ENCODE measurements at places on chromosomes 4 and X. TPM values are rescaled to one million over a fixed set of nuclear protein-coding genes. Genes with fewer than 3 reads are reported as not detected.
A peak's percentile ranks its signal among the peaks of the same experiment; 100 is the strongest.

The PDLIM3 gene
- 23.6 TPM for polyA plus RNA-seq

The ODAPH gene
- polyA plus RNA-seq, result 0.16 TPM

The PGM2 gene
- polyA plus RNA-seq, result 20.6 TPM

The XAGE1A gene
- not detected for polyA plus RNA-seq

The SHROOM3 gene
- 21.6 TPM for polyA plus RNA-seq

The SSX4B gene
- polyA plus RNA-seq, result not detected

The GALNTL6 gene
- polyA plus RNA-seq, result not detected

The MAGEA1 gene
- polyA plus RNA-seq, result not detected

The DCX gene
- polyA plus RNA-seq, result 0.34 TPM

GRCh38 chr4:83639849-83640493 is 104.1 kb downstream of the GPAT3 start:
- DNase-seq, result peak; percentile 88

- no peak for DNase-seq
These were observed 17.1 kb upstream of the ARHGEF6 start for GRCh38 chrX:136797787-136798186.

- DNase-seq, result no peak
These were observed 321.7 kb upstream of the FSTL5 start for GRCh38 chr4:162485486-162485885.

DNA sequence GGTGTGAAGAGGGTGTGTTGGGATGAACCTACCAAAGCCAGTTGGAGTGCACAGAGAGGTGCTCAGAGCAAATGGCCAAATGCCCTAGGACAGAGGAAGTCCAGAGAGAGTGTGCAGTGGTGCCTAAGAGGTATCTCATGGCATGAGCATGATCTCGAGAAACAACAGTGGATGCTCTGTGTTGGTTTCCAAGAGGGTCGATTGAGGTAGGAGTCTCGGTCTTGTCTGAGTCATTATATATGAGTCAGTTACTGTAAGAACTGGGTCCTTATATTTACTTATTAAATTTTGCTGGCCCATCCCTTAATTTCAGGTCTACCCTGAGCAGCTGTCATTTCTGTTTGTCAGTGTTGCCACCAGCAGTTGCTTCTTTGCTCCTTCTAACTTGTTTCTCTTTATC is 86.6 kb upstream of the TMEM150C start:
- no peak for DNase-seq

DNA sequence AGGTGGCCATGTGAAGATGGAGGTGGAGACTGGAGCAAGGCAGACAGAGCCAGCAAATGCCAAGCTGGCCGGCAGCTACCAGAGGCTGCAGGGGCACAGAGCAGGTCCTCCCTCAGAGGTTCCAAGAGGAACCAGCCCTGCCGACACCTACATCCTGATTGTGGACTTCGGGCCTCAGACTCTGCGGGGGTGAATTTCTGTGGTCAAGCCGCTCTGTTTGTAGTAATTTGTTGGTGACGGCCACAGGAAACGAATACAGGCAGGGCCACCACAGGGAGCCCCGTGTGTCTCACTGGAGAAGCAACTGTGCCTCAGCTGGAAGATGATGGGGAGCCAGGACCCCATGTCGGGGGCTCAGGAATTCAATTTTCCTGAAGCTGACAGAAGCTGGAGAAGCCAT is 28.3 kb downstream of the ZFYVE28 start:
- DNase-seq, result no peak

DNA sequence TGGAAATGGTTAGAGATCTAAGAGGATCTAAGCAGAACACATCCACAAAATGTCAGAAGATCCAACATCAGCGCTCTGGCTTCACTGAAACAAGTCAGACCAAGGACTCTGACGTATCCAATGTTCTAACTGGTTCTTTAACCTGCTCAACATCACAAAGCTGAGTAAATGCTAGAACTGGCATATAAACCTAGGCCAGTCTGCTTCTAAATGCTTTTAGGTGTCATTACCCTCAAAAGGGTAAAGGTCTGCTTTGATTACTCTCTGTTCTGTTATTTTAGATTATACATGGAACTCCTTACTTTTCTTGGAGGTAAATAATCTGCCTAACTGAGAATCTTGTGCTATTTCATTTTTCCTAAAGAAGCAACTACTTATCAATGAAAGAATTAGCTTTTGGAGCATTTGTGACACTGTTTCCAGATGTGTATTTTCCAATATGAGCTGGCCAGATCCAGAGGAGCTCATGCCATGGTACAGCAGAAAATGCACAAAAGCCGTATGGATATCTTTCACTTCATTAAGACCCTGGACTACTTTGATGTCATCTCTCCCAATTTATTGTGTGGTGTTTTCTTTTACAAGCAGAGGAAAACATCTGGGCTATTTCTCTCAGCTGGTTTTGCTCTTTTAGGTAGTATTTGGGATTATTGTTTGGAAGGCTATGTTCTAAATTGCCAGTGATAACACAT is 123.5 kb downstream of the RASGEF1B start:
- no peak for DNase-seq

- DNase-seq, result no peak
These were observed 32.2 kb downstream of the TBC1D14 start for GRCh38 chr4:6941796-6942195.

DNA sequence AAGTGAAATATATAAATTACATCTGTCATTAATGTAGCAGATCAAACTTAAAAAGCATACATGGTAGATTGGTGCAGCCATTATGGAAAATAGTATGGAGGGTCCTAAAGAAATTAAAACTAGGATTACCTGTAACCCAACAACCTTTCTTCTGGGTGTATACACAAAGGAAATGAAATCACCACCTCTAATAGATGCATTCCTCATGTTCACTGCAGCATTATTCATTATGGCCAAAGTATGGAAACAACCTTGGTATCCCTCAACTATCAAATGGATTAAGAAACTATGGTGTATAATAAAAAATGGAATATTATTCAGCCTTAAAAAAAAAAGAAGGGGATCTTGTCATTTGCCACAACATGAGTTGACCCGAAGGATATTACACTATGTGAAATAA is 13.7 kb downstream of the WDFY3 start:
- DNase-seq, result no peak

- DNase-seq, result no peak
These were observed 600.7 kb downstream of the CCSER1 start for GRCh38 chr4:90727938-90728337.

DNA sequence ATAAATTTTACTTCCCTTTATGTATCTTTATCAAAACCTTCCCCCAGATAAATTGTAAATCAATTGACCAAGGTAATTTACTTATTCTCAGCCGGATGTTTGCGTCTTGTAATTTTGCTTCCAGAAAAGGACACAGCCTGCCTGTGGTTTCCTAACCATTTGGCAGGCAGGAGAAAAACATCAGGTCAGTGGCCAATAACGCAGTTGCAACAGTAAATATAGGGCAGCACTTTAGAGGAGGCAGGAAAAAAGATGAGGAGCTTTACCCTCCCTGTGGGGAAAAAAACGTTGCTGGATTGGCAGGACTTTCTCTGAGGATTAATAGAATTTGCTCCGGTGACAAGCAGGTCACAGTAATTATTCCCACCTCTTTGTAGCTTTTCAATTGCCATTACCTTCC is 2618.1 kb downstream of the ARAP2 start:
- DNase-seq, result no peak

GRCh38 chr4:25451676-25452075 is 74.6 kb downstream of the ANAPC4 start:
- no peak for DNase-seq

DNA sequence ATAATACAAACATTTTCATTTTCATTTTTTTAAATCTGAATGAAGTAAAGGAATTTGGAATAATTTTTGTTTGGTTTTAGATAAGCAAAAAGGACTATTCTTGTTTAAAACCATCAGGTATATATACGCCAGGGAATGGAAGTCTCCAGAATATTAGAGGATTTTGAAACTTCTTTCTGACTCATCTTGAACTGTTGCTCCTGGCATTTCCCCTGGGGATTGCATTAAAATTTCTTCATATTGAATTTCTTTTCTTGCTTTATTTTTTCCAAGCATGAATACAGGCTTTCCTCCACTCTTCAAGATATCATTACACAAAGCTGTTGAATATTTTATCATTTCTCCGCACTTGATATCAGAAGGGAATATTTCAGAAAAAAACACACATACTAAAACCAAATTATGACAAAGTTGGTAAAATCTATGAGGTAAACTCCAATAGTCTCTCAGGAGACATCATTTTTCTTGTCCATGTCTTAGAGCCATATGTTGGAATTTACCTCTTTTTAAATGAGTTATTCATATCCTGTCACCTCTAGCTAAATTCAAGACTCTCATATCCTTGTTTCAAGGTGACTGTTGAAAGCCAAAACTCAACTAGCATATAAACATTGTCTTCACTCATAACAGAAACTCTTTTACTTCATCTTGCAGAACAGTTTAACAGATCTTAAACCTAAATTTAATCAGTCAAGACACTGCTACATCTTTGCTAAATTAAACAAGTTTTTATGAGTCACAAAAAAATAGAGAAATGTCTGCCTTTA is 20.7 kb upstream of the CSN1S1 start:
- no peak for DNase-seq

GRCh38 chrX:139203651-139204570 is 326.6 kb upstream of the F9 start:
- DNase-seq, result peak; percentile 44

GRCh38 chrX:22220941-22221340 is 51.8 kb upstream of the CBLL2 start:
- peak; percentile 18 for DNase-seq

DNA sequence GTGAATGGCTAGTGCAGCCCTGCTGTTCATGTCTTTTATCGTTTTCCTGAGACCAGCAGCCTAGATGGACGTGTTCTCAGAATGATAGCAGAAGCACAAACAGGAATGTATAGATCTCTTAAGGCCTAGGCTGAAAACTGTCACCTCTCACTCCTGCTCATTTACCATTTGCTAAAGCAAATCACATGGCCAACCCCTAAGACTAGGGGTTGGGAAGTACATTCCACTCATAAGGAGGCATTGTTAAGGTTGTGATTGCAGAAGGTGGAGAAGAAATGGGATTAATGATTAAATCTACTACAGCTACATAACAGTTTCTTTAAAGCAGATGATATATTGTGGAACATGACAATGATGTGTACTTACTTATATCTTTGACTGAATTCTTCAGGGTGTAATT is 536.8 kb upstream of the FTHL17 start:
- DNase-seq, result no peak

- DNase-seq, result no peak
These were observed 30.1 kb upstream of the AFF2 start for GRCh38 chrX:148470324-148470723.

DNA sequence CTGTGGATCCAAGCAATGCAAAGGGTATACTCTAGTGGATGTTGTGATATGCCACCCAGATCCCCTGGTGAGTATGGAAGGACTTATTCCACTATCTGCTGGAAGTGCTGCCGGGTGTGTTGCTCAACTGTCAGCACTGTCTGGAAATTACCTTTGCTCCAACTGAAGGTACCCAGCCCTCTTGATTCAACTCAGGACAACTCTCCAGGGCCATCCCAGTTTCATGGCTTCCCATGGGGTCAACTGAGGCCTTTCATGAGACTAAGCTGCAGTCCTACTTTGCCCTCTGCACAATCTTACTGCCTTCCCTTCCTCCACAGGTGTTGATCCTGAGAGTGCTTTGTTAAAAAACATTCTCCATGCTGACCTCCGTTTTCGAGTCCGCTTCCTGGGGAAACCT is 99.8 kb downstream of the SPRY1 start:
- DNase-seq, result no peak

DNA sequence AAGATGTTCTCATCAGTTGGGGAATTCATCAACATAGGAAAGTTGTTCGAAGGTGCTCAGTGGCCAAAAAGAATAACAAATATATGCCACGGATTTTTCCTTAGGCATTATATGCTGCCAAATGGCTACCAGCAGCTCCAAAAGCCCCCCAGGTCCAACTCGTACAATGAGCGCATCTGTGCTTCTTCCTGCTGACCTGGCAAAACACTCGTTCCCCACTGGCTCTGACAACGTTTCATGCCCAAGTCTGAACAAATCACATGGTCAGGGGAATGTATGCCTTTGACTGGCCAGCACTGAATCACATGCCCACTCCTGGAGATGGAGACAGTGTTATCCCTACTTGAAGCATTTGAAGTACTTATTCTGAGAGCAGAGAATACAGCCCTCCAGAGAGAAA is 59.9 kb upstream of the SPP1 start:
- no peak for DNase-seq

- no peak for DNase-seq
These were observed 9.1 kb downstream of the SYN1 start for GRCh38 chrX:47610511-47610910.

GRCh38 chrX:139909712-139910111 is 23.1 kb downstream of the ATP11C start:
- DNase-seq, result no peak

GRCh38 chr4:69787879-69788278 is 27.5 kb upstream of the SULT1B1 start:
- no peak for DNase-seq

- peak; percentile 72 for DNase-seq
These were observed 14.7 kb upstream of the CBR4 start for GRCh38 chr4:169024762-169025161.

GRCh38 chrX:132093239-132093860 is 34.5 kb downstream of the FRMD7 start:
- DNase-seq, result no peak

GRCh38 chr4:182812916-182813315 is 104.3 kb downstream of the DCTD start:
- no peak for DNase-seq

- no peak for DNase-seq
These were observed 35.8 kb downstream of the YIPF6 start for GRCh38 chrX:68534691-68535090.

DNA sequence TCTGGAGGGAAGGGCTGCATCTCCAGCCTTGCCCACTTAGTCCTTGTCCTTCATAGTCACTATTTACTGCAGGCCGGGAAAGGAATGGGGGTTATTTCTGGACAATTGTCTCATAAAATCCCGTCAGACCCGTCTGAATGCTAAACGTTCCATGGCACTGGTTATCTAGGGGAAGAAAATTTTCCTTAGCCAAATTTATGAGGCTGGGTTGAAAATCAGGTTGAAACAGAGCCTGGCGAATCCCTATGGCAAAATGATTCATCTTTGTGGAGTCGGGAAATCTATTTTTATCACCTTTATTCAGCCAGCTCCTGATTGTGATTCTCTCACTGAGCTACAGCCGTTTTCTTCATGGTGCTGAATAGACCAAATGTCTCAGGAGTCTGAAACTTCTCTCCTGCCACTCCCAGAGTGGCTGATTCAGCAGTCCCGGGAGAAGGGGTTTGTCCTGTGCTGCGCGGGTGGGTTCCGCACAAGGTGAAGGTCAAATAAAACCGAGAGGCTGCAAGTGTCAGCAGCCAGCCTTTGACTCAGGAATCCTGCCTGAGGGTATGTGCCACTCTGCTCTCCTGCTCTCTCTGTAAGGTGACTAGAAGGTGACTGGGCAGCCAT is 1.0 kb downstream of the LIMCH1 start:
- DNase-seq, result no peak

DNA sequence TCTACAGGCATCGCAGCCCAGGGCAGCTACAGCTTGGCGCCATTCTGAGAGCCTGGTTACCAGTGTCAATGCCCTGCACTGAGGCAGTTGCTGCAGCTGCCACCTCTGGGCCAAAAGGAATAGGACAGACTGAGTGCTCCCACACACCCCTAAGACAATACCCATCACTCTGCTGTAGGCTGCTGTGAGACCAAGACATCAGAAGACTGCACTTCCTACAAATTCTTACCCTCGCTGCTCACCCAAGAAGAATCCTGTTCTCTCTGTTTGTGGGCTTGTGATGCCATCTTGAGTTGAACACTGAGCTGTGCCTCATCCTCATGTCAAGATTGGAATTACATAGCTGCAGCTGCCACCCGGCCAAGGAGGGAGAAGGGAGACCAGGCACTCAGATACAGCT is 1847.0 kb upstream of the PCDH10 start:
- no peak for DNase-seq

GRCh38 chrX:48800574-48801279 is 1.1 kb upstream of the HDAC6 start:
- DNase-seq, result no peak

GRCh38 chr4:54840992-54841768 is 183.4 kb downstream of the KIT start:
- DNase-seq, result peak; percentile 29
